ENCODE measurements at places on chromosomes 4 and X. TPM values are rescaled to one million over a fixed set of nuclear protein-coding genes. Genes with fewer than 3 reads are reported as not detected.

The FGF5 gene
- 0.11 TPM for total RNA-seq

The KLHL4 gene
- total RNA-seq: 7.7 TPM

The RBM46 gene
- not detected for total RNA-seq

The ABRAXAS1 gene
- total RNA-seq: 7.0 TPM
